RCC 7860 (cell line): ENCODE measurements at places on chromosomes 4 and X.

GRCh38 chr4:100555611-100556337 lies 38.0 kb upstream of the EMCN start:
- no peak for DNase-seq

GRCh38 chr4:130183766-130184165 lies 1087.8 kb downstream of the C4orf33 start:
- DNase-seq: no peak

DNA sequence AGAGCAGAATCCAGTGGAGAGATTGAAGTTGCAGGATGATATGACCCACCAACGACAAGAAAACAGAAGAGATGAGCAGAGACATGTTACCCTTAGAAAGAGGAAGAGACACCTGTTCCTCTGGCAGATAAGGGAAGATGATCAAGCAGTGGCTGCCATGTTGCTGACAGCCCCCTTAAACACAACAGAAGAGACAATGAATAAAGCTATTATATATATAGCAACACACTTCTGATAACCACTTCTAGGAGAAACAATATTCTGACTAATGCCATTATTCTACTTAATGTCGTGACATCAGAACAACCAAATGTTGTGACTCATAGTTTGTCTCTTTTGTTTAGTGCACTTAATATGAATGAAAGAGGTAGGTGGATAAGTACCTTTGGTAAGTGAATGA lies 44.9 kb downstream of the SH3RF1 start:
- peak; percentile 38 for DNase-seq

- DNase-seq: no peak
These were observed 54.4 kb downstream of the FAT1 start for GRCh38 chr4:186669159-186669731.

DNA sequence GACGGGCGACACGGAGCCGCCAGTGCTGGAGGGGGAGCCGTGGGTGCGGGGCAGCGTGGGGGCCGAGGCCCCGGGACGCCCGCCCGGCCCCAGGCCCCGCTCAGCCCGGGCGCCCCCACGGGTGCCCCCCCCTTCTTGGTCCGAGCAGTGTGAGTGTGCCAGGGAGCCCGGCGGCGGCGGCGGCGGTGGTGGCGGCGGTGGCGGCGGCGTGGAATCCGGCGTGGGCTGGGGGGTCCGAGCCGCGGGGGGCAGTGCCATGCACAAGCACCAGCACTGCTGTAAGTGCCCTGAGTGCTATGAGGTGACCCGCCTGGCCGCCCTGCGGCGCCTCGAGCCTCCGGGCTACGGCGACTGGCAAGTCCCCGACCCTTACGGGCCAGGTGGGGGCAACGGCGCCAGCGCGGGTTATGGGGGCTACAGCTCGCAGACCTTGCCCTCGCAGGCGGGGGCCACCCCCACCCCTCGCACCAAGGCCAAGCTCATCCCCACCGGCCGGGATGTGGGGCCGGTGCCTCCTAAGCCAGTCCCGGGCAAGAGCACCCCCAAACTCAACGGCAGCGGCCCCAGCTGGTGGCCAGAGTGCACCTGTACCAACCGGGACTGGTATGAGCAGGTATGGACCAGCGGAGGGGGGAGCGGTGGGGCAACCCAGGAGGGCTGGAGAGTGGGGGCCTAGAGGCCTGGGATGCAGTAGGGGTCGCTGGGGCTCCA lies 466 bp downstream of the DLG3 start:
- DNase-seq: no peak

- no peak for DNase-seq
These were observed 329.8 kb downstream of the NR3C2 start for GRCh38 chr4:148112231-148112982.

- DNase-seq: no peak
These were observed 156.1 kb downstream of the GRXCR1 start for GRCh38 chr4:43048570-43048969.

DNA sequence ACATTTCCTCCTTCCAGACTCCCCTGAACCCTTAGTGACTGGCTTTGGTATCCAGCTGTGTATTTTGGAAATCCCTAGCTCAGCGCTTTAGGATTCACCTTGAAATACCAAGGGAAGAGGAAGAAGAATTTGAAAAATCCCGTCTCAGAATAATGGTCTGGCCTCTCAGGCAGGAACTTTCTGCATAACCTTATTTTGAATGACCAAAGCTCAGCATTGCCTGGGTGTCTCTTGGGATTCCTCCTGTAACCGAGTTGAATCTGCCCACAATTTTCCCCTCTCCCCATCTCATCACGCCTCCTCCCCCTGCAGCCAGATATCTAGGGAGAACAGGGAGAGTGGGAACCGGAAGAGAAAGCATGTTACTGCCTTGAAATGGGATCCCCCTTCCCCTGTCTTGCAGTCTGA lies 116.2 kb downstream of the SMIM20 start:
- DNase-seq: no peak

GRCh38 chrX:104707572-104707971 lies 141.6 kb downstream of the IL1RAPL2 start:
- no peak for DNase-seq

- no peak for DNase-seq
These were observed 320.1 kb upstream of the PPARGC1A start for GRCh38 chr4:24209906-24210305.

GRCh38 chr4:156194896-156195295 lies 241.2 kb upstream of the CTSO start:
- DNase-seq: no peak

GRCh38 chr4:23932186-23932585 lies 42.3 kb upstream of the PPARGC1A start:
- DNase-seq: no peak

- DNase-seq: no peak
These were observed 383.5 kb downstream of the KLHL4 start for GRCh38 chrX:87901060-87901459.

DNA sequence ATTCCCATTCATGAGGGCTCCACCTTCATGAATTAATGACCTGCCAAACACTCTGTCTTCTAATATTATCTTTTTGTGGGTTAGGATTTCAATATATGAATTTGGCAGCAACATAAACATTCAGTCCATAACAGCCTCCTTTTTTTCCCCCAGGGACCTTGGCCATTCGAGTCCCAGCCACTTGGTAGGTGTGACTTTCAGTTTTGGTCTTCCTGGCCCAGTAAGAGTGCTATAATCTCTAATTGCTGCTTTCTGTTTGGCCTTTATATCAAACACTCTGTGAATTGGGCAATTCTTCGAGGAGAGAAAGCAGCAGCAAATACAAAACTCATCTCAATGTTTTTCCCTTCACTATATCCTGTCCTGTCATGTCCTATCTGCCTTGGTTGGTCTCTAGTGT lies 12.4 kb upstream of the RADX start:
- DNase-seq: no peak

- no peak for DNase-seq
These were observed 106.3 kb upstream of the CBR4 start for GRCh38 chr4:169116270-169116901.

GRCh38 chr4:114860786-114861185 lies 252.6 kb downstream of the NDST4 start:
- no peak for DNase-seq

DNA sequence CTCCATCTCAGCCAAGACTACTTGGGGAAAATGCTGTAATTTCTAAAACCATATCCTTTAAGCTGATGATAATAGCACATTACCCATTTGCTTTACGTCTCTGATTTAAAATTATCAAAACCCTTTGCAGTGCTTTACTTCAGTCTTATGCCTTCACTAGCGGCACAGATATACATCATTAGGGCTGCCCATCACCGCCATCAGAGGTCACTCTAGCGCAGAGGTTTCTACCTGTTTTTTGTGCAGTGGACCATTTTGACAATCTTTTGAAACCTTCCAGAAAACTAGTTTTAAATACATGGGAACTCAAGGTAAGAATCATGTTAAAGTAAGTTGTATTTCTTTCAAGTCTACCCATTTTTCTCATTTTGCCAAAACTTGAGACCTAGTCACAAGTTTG lies 592.5 kb downstream of the PPARGC1A start:
- no peak for DNase-seq

DNA sequence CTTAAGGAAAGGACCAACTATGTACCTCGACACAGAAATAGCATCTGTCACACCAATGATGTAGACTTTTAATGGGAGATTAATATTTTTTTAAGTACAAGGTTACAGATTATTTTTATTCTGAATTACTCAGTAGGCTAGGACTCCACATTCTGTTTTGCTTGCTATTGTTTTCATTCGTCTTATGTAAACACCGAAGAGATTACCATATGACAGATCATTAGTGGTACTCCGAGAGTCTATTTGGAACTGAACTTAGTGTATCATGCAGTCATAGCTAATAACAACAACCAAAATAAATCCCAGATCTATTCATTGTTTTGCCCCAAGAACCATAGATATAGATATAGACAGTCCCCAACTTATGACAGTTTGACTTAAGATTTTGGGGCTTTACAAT lies 139.7 kb upstream of the SPRY1 start:
- DNase-seq: no peak

DNA sequence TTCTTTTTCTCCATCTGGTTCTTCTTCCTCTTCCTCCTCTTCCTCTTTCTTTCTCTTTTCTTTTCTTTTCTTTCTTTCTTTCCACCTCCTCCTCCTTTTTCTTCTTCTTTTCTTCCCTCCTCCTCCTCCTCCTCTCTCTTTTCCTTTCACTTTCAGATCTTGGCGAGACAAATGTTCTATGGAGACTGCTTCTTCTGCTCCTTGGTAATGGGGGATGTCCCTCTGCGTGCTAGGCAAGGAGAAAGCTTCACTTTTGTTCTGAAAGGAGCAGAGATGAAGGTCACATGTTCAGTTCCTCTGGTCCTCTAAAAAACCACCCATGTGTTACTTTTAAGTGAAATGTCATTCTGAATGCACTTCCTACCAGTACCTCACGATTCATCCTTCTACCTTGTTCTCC lies 33.2 kb downstream of the NBDY start:
- DNase-seq: no peak

DNA sequence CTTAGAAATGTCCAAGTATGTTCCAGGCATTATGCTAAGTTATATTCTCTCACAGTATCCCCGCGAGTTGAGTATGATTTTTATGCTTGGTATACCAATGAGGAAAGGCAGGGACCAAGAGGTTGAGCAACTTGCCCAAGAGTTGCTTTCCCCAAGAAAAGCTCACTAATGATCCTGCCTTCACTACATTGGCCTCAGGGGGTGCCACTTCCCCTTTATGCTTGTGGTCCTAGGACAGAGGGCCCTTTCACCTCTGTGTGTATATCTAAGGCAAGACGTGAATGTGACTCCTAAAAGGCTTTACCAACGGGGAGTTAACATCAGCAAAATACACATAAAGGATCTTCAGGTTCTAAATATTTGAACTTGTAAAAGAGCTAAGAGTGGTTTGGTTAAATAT lies 164.4 kb upstream of the CPEB2 start:
- no peak for DNase-seq

DNA sequence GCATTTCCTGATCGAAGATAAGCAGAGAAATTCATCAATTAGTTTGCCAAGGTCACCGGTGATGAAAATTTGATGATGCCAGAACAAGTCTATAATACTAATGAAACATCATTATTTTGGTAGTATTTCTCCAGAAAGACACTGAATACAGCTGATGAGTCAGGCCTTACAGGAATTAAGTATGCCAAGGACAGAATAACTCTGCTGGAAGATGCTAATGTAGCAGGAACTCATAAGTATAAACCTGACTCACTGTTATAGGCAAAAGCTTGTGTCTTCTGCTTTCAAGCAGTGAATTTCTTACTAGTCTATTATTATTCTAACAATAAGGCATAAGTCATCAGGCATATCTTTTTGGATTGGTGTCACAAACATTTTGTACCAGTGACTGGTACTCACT lies 1825.1 kb upstream of the IGFBP7 start:
- no peak for DNase-seq

DNA sequence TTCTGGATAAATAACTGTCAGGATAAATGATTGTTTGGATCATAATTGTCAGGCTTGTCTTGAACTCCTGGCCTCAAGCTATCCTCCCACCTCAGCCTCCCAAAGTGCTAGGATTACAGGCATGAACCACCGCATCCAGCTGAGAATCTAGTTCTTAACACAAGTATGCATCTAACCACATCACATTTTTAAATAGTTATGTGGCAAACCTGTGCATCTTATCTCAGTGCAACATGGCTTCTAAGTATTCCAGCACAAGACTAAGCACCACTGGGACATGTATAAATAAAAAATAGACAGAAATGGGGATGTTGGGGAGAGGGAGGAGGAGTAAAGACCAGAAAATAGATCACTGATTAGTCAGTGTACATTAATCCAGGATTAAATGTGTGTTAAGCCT lies 74.7 kb upstream of the TBL1X start:
- DNase-seq: no peak
